Neuronal stem cell (in vitro differentiated cells): ENCODE measurements at places on chromosomes 11 and 22.

GRCh38 chr22:27650985-27651384 is 150.6 kb downstream of the MN1 start:
- DNase-seq = no peak

GRCh38 chr11:84437071-84437980 is 1151.2 kb upstream of the CCDC90B start:
- DNase-seq = peak; percentile 18

GRCh38 chr11:82680252-82680651 is 53.4 kb downstream of the FAM181B start:
- no peak for DNase-seq

GRCh38 chr22:49244466-49245420 is 582.9 kb downstream of the BRD1 start:
- DNase-seq = no peak

DNA sequence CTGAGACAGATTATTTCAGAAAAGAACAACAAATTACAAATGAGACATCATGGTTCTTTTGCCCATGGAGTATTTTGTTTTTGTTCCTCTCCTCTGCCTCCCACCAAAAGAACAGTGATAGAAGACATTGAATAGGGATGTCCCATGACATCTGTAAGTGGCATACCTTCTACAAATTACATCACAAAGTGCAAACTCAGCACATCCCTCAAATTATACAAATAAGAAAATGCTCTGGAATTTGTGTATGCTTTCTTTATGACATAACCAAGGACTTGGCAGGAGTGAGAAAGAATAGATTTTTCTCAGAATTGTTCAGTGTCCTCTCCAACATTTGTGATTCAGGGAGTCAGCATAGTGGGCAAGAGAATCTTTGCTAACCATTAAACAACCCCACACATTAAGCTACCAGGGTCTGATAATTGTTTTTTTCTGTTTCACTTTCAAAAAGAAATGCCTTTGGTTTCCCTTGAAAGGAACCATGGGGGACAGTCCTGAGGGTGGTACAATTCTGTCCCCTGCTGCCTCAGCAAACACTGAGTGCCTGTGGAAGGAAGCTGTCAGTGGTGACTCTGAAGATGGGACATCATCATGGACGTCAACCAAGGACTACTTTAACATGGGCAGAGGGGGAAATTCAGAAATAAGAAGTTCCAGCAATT is 430.3 kb downstream of the AASDHPPT start:
- DNase-seq = no peak

- no peak for DNase-seq
Measured at GRCh38 chr11:80241766-80242165, 800.9 kb upstream of the TENM4 start.

- no peak for DNase-seq
Measured at GRCh38 chr22:19085233-19085718, 36.9 kb downstream of the DGCR2 start.

- no peak for DNase-seq
Measured at GRCh38 chr22:27765706-27766291, 35.8 kb downstream of the MN1 start.

GRCh38 chr11:109914038-109914437 is 179.2 kb upstream of the ZC3H12C start:
- DNase-seq = no peak

- DNase-seq = no peak
Measured at GRCh38 chr11:1521382-1522080, 35.0 kb upstream of the MOB2 start.

- DNase-seq = no peak
Measured at GRCh38 chr11:118608360-118609227, 1.2 kb downstream of the PHLDB1 start.

GRCh38 chr11:86460461-86461385 is 86.0 kb downstream of the CCDC81 start:
- no peak for DNase-seq

DNA sequence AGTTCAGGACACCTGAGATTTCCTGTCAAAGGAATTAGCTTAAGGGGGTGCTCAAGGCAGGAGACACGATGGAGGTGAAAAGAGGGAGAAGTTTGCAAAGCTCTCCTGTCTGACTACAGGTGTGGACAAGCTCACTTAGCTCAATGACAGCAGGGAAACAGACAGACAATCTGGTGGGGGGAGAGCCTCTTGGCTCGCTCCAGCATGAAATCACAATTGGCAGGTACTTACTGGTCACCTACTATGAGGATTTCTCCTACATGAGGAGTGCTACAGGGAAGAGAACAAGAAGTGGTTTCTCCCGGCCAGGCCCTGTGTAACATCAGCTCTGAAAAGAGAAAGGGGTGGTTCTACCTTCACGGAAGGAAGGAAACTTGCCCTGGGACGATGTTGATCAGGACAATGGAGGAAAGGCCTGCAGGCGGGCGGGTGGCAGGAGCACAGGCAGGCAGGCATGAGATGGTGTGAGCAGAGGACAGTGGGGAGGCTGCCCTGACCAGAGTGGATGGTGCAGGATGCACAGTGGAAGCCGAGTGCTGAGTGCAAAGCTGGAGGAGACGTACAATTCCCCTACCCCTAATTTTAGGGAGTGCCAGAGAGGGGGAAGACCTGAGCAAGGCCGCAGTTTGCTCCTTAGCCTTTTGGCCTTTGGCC is 57.9 kb upstream of the CRTAM start:
- DNase-seq = no peak

- no peak for DNase-seq
Measured at GRCh38 chr11:1013631-1013935, 22.9 kb downstream of the MUC6 start.

DNA sequence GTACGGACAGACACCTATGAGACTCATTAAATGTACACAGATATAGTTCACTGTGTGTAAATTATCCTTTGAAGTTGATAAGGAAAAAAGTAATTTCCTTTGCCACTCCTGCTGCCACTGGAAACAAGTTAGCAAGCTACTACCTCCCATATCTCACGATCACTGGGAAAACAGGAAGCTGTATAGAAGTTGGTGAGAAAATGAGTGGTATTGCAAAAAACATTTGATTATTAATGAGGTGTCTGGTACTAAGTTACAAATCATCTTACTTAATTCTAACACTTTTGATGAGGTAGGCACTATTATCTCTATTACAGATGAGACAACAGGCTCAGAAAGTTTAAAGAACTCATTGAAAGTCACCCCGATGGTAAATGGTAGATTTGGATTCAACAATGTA is 68.5 kb downstream of the GAB2 start:
- no peak for DNase-seq

DNA sequence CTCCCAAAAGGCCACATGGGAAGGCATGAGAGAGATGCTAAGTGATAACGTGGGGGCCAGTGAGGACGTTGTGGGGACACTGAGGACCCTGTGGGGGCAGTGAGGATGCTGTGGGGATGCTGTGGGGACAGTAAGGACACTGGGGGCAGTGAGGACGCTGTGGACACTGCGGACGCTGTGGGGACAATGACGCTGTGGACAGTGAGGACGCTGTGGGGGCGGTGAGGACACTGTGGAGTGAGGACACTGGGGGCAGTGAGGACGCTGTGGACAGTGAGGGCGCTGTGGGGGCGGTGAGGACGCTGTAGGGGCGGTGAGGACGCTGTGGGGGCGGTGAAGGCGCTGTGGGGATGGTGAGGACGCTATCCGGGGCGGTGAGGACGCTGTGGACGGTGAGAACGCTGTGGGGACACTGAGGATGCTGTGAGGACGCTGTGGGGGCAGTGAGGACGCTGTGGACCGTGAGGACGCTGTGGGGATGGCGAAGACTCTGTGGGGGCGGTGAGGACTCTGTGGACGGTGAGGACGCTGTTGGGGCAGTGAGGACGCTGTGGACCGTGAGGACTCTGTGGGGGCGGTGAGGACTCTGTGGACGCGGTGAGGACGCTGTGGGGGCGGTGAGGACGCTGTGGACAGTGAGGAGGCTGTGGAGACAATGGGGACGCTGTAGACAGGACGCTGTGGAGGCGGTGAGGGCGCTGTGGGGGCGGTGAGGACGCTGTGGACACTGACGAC is 1.8 kb downstream of the GP1BB start:
- no peak for DNase-seq

GRCh38 chr11:11171854-11172253 is 181.2 kb downstream of the CSNK2A3 start:
- no peak for DNase-seq

- no peak for DNase-seq
Measured at GRCh38 chr22:36152088-36152487, 8.5 kb downstream of the APOL3 start.

- DNase-seq = no peak
Measured at GRCh38 chr11:117444711-117445658, 117.3 kb downstream of the CEP164 start.

GRCh38 chr11:107131756-107132155 is 113.5 kb upstream of the GUCY1A2 start:
- DNase-seq = no peak

- DNase-seq = no peak
Measured at GRCh38 chr11:127966821-127967220, 620.5 kb downstream of the ETS1 start.

DNA sequence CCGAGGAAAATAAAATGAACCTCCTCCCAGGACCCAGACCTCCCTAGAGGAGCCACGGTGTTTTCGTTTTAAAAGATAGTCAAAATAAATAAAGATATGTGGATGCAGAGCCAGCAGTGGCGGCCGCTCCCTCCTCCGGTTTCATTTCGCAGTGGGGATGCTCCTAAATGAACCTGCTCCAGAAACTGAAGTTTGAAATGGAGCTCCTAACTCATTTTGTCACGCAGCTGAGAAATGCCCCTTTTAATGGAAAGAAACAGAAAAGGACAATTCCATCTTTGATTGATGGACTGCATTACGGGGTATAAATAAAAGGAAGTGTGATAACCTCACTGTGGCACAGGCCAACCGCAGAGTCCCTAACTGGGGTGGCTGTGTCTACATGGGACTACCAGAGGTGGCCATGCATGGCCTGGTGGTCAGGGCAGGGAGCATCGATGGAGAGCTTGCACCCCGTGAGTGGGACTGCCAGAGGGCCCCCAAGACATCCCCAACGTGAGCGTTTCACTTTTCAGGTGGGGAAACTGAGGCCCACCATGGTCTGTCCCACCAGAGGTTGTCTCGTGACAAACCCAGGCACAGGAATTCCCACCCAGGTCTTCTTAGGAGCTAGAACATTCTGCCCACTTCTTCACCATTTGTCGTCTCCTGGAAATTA is 426.6 kb downstream of the BRD1 start:
- DNase-seq = no peak

DNA sequence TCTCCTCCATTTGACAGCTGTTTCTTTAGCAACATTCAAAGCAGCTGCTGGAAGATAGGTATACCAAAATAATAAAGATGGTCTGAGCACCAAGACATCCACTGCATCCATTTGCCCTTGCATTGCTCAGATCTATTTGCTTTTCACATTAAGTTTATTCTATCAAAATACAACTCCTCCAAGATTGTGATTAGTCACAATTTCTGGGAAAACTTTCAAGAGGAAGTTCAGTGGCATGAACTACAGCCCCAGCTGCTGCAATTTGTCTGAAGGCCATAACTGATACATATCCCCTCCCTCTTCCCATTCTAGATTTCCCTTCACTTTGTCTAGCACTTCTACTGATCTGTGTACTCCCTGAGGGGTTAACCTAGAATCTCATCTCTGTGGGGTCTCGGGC is 117.5 kb upstream of the CEP126 start:
- DNase-seq = no peak

- DNase-seq = no peak
Measured at GRCh38 chr11:66126808-66127555, 56.9 kb downstream of the PACS1 start.

DNA sequence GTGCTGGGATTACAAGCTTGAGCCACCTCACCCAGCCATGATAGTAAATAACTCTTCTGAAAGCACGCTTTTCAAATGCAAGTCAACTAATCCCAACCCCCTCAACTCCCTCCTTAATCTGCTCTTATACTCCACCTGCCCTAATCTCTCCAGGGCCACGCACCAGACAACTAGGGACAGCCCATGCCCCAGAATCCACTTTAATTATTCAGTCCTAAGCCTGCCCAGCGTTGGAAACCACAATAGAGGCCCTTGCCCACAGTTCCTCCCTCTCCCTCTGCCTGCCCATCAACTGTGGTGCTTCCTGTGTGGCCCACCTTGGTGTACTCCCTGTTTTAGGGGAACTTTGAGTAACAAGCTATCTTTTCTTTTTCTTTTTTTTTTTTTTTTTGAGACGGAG is 2.7 kb upstream of the VPREB3 start:
- DNase-seq = no peak

DNA sequence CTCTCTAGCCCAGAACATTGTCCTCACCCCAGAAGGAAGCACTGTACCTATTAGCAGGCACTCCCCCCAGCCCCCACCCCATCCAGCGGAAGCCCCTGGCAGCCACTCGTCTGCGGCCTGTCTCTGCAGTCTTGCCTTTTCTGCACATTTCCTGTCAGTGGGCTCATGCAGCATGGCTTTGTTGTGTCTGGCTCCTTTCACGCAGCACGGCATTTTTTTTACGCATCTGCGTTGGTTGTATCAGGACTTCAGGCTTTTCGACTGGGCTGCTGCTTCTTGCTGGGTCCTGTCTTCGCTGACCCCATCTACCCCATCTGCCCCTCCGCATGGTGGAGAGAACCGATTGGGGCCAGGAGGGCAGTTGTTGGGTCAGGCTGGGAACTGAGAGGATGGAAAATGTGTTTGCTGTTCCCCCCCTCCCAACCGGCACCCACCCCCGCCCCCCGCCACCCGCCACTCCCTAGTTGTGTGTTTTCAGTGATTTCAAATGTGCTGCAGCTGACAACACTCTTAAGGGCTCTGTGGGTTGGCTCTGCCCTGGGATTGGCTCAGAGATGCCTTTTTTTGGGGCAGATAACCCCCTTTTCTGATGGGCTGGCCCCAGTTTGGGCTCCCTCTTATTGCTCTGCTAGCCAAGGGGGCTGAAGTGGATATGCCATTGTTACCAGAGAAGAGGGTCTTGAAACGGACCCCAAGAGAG is 110.0 kb downstream of the KIAA1671 start:
- no peak for DNase-seq

GRCh38 chr22:46923394-46923793 is 160.9 kb downstream of the TBC1D22A start:
- DNase-seq = no peak

DNA sequence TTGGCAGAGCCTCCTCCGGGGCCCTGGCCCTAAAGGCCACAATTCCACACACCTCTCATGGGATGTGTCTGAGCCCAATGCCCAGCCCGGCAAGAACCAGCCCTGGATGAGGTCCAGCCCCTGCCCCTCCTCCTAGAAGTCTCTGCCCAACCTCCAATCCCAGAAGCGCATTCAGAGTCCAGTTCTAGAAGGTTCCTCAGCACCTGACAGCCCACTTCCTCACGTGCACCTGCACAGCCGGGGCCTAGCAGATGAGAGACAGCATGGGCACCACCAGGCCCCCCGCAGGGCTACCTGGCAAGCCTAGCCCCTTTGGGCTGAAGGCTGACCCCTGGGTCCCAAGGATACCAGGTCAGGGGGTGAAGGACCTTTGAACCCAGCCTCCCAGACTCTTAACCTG is 11.5 kb upstream of the CDKN1C start:
- no peak for DNase-seq

- no peak for DNase-seq
Measured at GRCh38 chr22:18120857-18121256, 10.2 kb downstream of the TUBA8 start.

DNA sequence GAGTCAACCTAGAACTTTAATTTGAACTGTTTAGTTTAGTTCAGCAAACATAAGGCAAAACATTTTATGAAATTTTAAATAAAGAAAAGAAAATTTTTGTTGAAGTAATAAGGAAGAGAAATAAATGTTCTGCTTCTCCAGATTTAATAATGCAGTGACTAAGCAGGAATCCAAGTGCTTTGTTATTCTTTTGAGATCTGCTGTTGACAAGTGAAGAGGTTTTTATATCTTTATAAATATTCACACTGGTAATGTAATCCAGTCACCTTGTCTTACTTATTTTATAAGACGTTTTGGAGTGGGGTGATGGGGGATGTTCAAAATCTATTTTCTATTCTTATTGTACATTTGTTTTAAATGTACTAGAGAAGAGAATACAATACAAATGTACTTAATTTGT is 725.9 kb upstream of the CCDC179 start:
- DNase-seq = no peak
